ENCODE measurements at places on chromosomes 1 and 21.

- DNase-seq: no peak
These were observed 29.6 kb upstream of the CACHD1 start for GRCh38 chr1:64440183-64440826.

GRCh38 chr1:206761159-206761768, 9.3 kb upstream of the IL19 start:
- DNase-seq: no peak

DNA sequence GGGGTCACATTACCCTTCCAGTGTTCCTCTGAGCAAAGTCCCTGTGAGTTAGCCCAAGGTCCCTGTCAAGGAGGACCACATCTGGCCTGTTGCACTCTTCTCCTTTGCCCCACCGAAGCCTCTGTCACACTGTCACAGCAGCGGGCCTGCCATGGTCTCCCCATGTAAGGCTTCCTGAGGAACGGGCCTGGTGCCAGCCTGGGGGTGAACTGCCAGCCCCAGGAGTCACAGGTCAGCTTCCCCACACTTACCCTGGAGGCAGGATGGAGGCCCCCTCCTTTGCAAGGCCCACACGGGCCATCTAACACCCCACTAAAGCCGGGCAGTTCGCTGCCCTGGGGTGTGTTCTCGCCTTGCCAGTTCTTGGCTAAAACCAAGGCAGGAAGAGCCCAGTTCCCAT, 14.1 kb downstream of the TNFRSF1B start:
- DNase-seq: no peak

GRCh38 chr1:168966636-168967035, 139.9 kb upstream of the ATP1B1 start:
- no peak for DNase-seq

DNA sequence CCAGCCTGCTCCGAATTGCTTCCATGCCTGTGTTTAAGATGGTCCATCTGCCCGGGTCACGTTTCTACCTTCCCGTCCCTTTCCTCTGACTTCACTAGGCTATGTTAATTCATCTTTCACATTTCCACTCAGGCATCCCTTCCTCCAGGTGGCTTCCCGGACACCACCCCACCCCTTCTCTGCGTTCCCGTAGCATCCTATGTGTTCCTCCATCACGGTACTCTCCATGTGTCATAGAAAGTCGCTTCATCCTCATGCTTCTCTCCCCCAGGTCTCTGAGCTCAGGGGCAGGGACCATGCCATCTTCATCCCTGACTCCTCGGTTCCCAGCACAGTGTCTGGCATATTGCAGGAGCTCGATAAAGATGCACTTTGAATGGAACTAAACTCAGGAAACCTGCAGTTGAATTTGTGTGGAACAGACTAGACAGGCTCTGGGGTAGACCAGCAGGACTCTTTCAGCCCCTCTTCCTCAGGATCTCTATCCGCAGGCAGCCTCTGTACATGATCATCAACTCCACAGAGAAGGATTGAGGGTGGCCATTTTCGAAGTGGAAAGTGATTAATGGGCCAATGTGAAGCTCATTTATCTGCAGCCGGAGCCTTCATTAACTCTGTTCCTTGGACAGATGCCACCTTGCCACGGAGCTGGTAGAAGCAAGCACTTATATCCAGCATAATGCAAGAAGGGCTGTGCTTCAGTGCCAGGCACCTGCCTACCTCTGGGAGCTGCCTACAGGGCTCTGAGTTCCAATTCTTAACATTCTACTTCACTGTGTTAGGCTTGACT, 9.1 kb downstream of the C1orf226 start:
- peak; percentile 59 for DNase-seq

GRCh38 chr1:63454269-63454668, 68.8 kb downstream of the ITGB3BP start:
- no peak for DNase-seq

- DNase-seq: no peak
These were observed 33.5 kb upstream of the TARBP1 start for GRCh38 chr1:234512451-234512861.

Data from NCI-H2081 (cell line).